Esophagus mucosa (tissue), 1 donor: ENCODE measurements at places on chromosomes 13 and 19. TPM values are rescaled to one million over a fixed set of nuclear protein-coding genes. Genes with fewer than 3 reads are reported as not detected.
A peak's percentile ranks its signal among the peaks of the same experiment; 100 is the strongest.

The ZNF880 gene
- total RNA-seq: 3.5 TPM

The NAPSA gene
- 0.40 TPM for total RNA-seq

The ZNF561 gene
- total RNA-seq: 41.0 TPM

GRCh38 chr13:46613409-46614049, 60.6 kb downstream of the LRCH1 start:
- no peak for ATAC-seq

DNA sequence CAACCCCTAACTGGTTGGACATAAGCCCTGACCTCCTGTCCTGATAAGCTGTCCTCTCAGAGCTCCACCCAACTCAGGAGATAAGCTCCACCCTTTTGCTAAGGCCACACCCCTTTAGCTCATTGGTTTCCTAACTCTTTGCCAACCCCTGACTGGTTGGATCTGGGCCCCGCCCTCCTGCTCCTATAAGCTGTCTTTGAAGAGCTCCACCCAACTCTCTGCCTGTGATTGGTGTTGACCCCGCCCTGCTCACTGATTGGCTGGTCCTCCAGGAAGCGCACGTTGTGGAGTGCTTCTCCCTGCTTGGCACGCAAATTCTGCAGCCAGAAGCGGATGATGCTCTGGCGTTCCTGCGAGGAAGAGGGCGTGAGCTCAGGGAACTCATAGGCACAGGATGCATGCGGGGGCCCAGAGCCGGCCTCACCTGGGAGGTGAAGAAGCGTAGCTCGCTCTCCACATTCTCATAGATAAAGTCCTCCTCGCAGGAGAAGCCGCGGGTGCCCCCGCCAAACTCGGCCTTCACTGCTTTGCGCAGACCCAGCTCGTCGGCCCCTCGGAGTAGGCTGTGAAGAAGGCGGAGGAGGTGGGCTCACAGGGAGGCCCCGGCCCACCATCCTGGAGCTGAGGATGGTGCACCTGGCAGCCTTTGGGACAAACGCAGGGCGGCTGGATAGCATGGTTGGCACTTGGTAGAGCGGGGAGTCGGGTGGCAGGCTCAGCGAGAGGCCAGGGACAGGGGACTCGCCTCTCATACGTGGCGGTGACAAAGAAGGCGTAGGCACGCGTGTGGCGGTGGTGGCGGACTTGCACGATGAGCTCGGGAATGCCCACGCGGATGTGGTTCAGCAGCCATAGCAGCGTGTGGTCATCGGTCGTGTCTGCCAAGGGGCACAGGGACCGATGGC, 1.7 kb downstream of the ANO8 start:
- ATAC-seq: no peak

GRCh38 chr13:23098161-23098907, 82.4 kb upstream of the SGCG start:
- no peak for ATAC-seq

DNA sequence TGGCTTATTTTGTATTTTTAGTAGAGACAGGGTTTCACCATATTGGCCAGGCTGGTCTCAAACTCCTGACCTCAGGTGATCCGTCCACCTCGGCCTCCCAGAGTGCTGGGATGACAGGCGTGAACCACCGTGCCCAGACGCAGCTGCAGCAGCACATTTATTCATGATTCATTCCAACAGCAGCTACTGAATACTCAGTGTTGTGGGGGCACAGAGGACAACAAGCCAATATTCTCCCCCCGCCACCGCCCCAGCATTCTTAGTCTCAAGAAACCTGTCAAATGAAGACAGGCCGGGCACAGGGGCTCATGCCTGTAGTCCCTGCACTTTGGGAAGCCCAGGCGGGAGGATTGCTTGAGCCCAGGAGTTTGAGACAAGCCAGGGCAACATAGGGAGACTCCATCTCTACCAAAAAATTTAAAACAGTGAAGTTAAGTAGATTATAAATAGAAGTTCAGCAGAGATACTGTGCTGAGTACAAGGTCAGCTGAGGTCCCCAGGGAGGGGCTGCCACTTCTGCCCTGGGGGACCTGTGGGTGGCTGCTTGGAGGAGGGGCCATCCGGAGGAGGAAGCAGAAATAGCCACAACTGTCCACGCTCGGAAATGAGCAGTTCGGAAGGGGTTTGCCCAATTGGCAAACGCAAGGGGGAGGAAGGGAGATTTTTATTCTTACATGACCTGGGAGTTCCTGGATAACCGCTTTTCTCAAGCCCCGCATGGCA, 4.3 kb downstream of the DOT1L start:
- ATAC-seq: no peak

DNA sequence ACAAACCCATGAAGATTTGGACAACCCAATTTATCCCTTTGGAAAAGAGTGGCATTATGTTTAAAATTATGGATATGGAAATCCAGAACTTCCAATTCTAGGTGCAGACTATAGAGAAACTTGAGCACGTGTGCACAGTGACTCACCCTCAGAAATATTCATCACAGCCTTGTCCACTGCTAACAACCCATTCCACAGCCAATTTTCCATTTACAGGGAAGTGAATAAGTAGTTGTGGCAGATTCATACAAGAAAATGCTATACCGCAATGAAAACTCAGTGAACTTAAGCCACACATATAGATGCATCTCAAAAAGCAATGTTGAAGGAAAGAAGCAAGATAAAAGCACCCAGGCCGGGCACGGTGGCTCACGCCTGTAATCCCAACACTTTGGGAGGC, 133.3 kb downstream of the USP12 start:
- ATAC-seq: peak; percentile 27

The NLRP8 gene
- total RNA-seq: not detected

The SLC7A10 gene
- not detected for total RNA-seq

GRCh38 chr19:17743874-17744580, 7.2 kb upstream of the FCHO1 start:
- no peak for ATAC-seq

DNA sequence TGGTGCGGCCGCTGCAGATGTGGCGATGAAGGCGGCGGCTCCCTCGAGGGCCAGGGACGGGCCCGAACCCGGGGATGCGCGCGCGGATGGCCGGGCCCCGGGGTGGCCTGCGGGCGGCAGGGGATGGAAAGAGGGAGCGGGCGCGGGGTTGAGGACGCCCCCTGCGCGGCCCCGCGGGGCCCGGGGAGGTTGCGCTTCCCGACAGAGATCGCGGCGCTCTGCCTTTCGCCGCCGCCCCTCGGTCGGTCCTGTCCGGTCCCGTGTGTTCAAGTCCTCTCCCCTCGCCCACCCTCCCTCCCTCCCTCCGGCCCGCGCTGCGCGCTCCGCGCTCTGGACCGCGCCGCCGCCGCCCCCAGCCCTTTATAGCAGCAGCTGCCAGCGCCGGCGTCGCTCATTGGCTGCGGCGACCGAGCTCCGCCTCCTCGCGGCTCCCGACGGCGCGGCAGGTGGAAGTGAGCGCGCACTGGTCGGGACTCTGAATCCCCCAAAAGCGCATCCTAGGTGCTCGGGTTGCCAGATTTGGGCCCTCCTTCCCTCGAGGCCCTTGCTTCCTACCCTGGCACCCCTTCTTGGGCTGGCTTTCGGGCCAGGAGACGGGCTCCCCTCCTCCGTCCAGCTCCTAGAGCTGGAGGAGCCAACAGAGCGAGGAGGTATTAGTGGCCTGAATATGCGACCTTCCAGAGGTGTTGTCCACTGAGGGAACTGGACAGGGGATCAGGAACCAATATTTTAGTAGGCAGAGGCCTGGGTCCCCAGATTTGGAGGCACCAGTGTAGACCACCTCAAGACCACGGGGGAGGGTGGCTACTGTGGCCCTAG, at the start of gene ELAVL3:
Gene ELAVL3, minus strand, starts transcription at position 332 of the 819 bp plus-strand sequence. CDS start 438 bp downstream, outside the sequence.
- no peak for ATAC-seq

GRCh38 chr13:109783447-109783814, 3.0 kb downstream of the IRS2 start:
- no peak for ATAC-seq

The PLVAP gene
- 22.6 TPM for total RNA-seq

DNA sequence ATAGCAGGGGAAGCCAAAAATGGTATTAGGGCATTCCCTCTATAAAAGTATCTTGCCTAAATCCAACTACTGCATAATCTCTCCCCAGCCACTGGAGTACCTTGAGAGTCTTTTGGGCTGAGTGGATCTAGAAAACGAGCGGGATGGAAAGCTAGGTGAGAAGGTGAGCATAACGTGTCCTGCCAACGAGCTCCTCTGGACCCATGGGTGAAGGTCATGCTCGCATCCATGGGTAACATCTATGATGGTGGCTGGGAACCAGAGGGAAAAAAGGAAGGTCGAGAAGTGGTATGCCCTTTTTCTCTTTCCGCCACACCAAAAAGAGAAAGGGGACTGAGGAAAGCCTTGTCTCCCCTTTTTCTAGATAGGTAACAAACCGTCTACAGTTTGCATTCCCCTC, 63.0 kb downstream of the ZNF208 start:
- no peak for ATAC-seq

GRCh38 chr13:87453244-87453643, 217.9 kb upstream of the SLITRK5 start:
- no peak for ATAC-seq

GRCh38 chr13:71278512-71278911, 588.5 kb downstream of the DACH1 start:
- ATAC-seq: no peak

The MAP4K1 gene
- total RNA-seq: 3.4 TPM

- no peak for ATAC-seq
Measured at GRCh38 chr13:90365130-90365529, 982.4 kb upstream of the MIR17HG start.

- ATAC-seq: no peak
Measured at GRCh38 chr19:2253106-2254063, 2.8 kb downstream of the JSRP1 start.

- ATAC-seq: peak; percentile 51
Measured at GRCh38 chr19:1618157-1619093, 13.2 kb upstream of the UQCR11 start.

- no peak for ATAC-seq
Measured at GRCh38 chr13:112572366-112572765, 15.6 kb downstream of the TUBGCP3 start.

The MCF2L gene
- 9.7 TPM for total RNA-seq
